ENCODE measurements at places on chromosomes 2 and 18.
A peak's percentile ranks its signal among the peaks of the same experiment; 100 is the strongest.

DNA sequence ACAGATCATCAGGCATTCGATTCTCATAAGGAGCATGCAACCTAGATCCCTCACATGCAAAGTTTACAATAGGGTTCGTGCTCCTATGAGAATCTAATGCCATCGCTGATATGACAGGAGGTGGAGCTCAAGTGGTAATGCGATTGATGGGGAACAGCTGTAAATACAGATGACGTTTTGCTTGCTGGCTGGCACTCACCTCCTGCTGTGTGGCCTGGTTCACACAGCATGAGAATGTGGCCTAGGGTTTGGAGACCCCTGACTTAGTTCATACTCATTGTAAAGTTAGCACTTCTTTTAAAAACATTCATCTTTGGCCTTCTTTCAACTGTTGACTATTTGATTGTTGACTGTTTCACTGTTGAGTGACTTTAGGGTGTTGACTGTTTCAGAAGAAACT lies 8.7 kb upstream of the CHMP1B start:
- DNase-seq = no peak

GRCh38 chr2:235527806-235528469 lies 34.1 kb downstream of the AGAP1 start:
- DNase-seq = no peak

DNA sequence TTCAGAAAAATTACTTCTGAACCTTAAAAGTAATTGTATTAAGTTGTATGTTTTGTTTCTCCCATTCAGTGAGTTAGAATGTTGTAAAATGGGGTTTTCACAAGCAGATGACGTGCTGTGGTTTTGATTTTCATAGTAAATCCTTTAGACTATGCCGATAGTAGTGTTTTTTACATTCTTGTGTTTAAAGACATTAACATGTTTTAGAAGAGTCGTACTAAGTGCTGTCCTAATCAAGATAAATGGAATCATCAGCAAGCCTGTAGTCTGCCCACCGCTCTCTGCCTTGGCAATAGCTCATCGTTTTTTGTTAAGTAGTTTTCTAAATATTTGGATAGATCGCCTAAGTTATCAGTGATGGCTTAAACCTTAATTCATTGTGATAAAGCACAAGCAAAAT lies 21.5 kb downstream of the PKP4 start:
- no peak for DNase-seq

DNA sequence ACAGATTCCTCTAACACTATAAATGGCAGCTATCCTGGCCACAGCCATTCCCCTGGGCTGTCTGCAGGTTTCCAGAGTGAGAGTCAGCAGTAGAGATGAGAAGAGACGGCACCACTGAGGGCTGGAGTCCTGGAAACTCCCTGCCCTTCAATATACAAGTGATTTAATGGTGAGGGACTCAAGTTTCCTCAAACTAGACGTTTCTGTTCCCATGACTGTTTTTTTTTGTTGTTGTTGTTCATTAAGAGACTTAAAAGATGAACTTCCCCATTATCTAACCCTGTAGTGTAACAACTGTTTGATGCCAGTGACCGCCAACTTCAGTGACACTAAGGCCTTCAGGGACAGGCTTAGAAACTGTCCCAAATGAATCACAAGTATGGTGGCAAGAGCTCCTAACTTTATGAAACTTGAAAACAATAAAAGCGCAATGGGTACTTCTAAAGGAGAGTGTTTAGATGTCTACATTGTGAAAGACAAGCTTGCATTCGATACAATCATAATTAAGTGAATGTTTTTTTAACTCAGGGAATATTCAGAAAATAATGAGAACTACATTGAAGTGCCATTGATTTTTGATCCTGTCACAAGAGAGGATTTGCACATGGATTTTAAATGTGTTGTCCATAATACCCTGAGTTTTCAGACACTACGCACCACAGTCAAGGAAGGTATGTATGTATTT lies 34.0 kb downstream of the IL1R2 start:
- DNase-seq = no peak

DNA sequence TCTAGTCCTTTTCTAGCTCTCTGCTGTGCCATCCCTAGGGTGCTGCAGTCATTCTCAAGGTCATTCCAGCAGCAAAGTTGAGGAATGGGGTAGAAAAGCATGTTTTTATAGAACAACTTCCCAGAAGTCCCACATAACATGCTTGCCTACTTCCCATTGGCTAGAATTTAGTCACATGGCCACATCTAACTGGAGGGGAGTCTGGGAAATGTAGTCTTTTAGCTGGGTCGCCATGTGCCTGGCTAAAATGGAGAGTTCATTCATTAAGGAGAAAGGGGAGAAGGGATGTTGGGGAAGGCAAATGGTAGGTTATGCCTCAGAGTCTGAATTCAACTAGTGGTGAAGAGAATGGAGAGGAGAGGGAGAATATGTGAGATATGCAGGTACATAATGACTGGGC lies 85.7 kb downstream of the SLC4A3 start:
- peak; percentile 45 for DNase-seq

DNA sequence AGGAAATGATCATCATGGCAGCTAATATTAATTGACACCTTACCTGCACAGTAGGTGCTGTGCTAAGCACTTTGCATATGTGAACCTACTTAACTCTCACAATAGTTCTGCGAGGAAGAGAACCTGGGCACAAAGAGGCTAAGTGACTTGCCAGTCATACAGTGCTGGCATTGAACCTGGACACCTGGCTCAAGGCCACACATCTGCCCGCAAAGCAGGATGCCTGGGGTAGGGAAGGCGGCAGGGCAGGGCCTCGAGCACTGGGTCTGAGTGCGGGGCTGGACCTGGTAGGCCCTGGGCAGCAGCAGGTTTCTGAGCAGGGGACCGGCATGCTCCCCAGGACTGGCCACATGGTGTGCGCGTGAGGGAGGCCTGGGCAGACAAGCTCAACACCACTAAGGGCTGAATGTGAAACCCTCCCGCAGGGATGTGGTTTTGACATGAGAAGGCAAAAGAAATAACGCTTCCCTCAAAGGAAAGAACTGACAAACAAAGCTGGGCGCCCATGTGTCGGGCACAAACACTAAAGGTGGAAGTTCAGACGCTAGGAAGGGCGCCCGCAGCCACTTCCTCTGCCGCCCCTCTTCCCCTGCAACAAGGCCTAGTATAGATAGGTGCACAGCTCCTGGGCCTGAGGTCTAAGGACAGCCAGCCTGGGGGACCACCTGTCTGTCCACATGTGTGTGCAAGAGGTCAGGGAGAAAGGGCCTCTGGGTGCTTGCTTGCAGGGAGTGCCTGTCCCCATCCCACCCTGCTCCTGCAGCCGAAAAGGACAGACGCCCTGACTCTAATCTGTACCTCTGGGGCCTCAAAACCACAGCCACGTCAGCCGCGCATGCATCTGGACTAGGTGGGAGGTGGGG lies 92.5 kb downstream of the ZFP36L2 start:
- no peak for DNase-seq

DNA sequence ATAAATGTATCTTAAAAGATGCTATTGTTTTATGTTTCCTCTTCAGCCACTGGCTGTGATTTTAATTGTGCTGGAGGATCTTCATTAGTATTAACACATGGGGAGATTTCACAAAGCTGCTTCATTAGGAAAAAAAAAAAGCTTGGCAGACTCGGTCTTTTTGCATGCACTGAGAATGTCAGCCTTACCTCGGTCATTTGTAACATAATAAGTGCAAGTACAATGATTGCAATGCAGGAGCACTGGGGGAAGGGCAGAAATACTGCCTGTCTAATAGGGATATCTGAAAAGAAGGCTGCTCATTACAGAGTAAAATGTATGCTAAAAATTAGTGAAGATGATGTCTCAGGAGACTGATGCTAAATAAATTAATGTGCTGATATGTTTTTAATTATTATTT lies 1.3 kb upstream of the BAZ2B start:
- peak; percentile 55 for DNase-seq

GRCh38 chr2:148483665-148484064 lies 160.9 kb upstream of the EPC2 start:
- DNase-seq = no peak

DNA sequence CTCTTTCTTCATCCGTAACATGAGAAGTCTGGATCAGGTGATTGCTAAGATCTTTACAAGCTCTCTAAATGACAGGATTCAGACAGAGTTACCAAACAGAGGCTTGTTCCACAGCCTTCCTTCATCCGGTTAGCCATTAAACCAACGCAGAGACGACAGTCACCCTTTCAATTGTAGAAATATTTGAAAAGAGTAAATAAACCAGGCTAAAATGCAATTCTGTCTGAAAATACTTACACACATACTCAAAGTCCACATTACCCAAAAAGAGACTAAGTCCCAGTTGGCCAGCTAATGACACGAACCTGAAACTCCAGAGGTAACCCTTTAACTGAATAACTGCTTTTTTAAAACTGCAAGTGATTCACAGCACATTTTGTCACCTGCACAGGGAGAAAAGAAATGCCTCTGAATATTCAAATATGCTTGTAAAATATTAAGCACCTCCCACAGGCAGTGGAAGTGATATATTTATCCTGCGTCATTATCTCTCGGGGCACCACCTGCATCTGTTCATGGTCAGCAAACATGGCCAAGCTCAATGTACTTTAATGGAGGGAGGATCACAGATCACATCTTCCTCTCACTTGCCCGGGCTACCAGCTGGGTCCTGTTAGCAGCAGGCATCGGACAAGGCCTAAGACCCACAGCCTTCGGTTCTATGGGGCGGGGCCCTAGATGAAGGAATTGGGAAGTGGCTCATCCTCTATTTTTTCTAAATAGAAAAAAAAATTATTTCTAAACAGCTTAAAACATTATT lies 38.8 kb upstream of the DNER start:
- no peak for DNase-seq

DNA sequence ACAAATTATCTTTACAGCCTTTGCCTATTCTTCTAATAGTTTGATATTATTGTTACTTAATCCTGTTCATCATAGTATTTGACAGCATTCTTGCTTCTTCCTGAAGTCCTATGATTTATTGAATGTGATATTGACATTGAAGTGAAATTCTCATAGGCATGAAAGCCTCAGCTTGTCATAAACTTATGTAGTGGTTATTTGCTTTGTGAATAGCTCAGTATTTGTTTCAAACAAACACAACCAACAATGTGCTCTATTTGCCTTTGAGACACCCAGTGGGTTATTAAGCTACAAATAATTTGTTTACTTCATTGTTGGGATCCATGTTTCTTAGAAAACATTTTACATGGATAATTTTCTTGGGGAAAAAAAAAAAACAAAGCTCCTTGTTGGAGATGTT lies 57.2 kb downstream of the TTC39C start:
- DNase-seq = no peak

GRCh38 chr18:52875725-52876124 lies 535.7 kb downstream of the DCC start:
- peak; percentile 3 for DNase-seq

DNA sequence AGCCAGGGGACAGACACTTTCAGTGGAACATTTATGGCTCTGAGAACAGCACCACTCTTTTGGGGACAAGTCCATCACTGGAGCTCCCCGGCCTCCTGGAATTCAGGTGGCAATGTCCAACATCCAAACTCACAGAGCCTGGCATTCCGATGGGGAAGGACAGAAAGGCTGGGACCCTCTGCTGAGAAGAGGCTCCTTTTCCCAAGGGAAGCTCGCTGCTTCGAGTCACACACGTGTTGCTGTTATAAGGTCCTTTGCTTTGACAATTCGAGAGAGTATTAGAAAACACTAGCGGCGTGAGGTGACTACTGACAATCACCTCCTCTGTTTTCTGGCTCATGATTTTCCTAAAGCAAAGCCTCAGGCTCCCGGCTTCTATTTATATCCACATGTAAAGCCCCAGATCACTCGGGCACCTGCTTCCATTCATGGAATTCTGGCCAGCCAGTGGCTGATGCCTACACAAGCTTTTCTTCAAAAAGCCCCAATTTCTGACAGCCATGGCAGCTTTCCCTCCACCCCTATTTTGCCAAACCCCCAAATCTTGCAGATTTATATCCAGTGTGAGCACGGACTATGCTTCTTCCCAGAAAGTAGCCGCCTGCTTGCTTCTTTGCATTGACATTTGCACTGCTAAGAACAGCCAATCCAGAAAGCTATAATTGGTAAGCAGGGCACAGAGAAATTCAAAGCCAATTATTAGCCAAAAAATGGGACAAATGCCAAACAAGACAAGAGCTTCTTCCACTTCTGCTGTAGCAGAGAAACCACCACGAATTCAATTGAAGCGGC lies 67.3 kb downstream of the NDUFA10 start:
- no peak for DNase-seq

Measured in epithelial cell of esophagus (primary cell).